Activated T-helper 1 cell treated with anti-CD3 and anti-CD28 coated beads, Interleukin-12 subunit alpha, Interleukin-12 subunit beta, Interleukin-2, Interleukin-4 antibody, amounts not matched to agents 30 ng/mL and 10 ng/mL and 1 ng/mL, durations not matched to agents 14 hours and 24 hours and 36 hours (primary cell): ENCODE measurements at places on chromosomes 5 and 9. TPM values are rescaled to one million over a fixed set of nuclear protein-coding genes. Genes with fewer than 3 reads are reported as not detected.

GRCh38 chr5:133610489-133611356 is 1.6 kb downstream of the FSTL4 start:
- no peak overlapping the region for H3K27ac ChIP-seq
- H3K36me3 ChIP-seq = peaks cover 2% of the 10 kb centered on the region
- peaks cover 71% of the 10 kb centered on the region for H3K27me3 ChIP-seq
- peaks cover 4% of the 10 kb centered on the region for H3K4me1 ChIP-seq

GRCh38 chr5:74544811-74545210 is 95.7 kb downstream of the ENC1 start:
- no peaks in the 10 kb centered on the region for H3K4me1 ChIP-seq
- no peaks in the 10 kb centered on the region for H3K36me3 ChIP-seq
- no peak overlapping the region for H3K4me3 ChIP-seq
- no peak for DNase-seq
- H3K27ac ChIP-seq = no peak overlapping the region

GRCh38 chr5:140136624-140137023 is 10.9 kb downstream of the IGIP start:
- no peaks in the 10 kb centered on the region for H3K36me3 ChIP-seq
- peaks cover 14% of the 10 kb centered on the region for H3K4me1 ChIP-seq
- H3K27ac ChIP-seq = no peak overlapping the region
- H3K27me3 ChIP-seq = peaks cover 17% of the 10 kb centered on the region
- no peak overlapping the region for H3K4me3 ChIP-seq

DNA sequence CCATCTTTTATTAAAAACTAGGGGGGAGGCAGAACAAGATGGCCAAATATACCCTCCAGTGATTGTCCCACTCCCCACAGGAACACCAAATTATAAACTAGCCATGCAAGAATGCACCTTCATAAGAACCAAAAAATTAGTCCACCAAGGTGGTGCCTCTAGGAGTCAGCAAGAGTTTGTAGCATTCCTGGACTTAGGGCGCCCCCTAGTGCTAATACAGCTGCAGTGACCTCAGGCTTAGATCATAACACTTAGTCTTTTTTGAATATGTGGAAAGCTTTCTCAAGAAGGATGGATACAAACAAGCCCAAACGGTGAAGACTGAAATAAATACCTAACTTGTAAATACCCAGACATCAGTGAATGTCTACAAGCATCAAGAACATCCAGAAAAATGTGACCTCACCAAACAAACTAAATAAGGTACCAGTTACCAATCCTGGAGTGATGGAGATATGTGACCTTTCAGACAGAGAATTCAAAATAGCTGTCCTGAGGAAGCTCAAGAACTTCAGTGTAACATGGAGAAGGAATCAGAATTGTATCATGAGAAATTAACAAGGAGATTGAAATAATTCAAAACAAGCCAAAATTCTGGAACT is 19.3 kb downstream of the PPIP5K2 start:
- peak; percentile 61 for DNase-seq
- H3K27me3 ChIP-seq = no peaks in the 10 kb centered on the region
- H3K4me1 ChIP-seq = peaks cover 5% of the 10 kb centered on the region
- no peak overlapping the region for H3K27ac ChIP-seq
- H3K4me3 ChIP-seq = no peak overlapping the region

DNA sequence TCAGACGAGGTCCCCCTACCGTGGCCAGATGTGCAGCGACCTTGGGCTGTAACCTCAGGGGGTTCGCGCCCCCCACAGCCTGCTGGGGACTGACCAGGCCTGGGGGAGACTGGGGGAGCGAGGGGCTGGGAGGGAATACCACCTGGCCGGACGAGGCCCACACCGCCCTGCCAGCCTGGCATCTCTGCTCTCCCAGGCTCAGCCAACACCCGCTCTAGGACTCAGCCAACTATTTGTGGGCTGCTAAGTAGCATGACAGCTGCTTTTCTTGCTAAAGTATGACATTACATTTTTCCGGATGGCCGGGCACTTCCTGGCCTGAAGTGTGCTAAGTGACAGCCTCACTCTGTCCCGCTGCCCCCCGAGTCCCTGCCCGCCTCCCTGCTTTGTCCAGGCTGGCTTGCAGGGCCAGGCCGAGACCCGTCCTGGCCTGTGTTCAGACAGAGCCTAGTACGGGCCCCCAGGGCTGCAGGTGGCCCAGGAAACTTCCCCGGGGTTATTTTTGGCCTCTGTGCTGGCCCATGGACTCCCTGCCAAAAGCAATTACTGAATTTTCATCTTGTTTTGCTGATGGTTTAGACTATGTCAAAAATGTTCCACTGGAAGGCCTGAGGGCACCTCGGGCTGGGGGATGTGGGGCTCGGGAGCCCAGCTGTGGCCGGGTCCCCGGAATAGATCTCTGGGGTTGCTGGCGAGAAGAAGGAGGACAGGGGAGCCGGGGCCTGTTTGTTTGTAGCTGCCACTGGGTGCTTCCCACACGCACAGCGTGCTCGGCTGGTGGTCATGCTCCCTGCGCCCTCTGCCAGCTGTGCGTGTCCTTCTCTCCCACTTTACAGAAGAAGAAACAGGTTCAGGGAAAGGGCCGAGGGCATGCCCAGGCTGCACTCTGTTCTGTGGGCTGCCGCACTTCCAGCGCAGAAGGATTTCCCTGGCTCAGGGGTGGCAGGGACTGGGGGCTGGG is 13.4 kb upstream of the SLC2A6 start:
- H3K36me3 ChIP-seq = no peaks in the 10 kb centered on the region
- no peak overlapping the region for H3K27ac ChIP-seq
- no peak for DNase-seq
- no peak overlapping the region for H3K4me3 ChIP-seq
- no peaks in the 10 kb centered on the region for H3K4me1 ChIP-seq

DNA sequence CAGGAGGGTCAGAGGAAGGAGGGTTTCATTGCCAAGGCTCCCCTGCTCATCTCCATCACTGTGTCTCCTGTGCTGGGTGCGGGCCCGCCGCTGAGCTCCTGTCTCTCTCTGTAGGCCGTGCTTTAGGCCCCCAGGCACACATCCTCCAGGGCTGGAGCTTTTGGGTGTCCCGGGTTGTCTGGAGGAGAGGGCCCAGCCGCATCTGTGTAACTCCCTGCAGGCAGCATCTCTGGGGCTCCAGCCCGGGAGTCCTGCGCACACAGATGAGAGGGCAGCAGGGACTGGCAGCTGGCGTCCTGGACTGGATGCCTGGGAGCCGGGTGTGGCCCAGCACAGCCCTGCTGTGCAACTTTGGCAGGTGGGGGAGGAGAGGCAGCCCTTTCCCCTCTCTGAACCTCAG is 40.2 kb downstream of the LRSAM1 start:
- no peak overlapping the region for H3K4me3 ChIP-seq
- peaks cover 12% of the 10 kb centered on the region for H3K36me3 ChIP-seq
- H3K27me3 ChIP-seq = no peaks in the 10 kb centered on the region
- H3K27ac ChIP-seq = no peak overlapping the region
- no peaks in the 10 kb centered on the region for H3K4me1 ChIP-seq
- DNase-seq = no peak

GRCh38 chr5:53820119-53820801 is 259.8 kb downstream of the NDUFS4 start:
- H3K36me3 ChIP-seq = no peaks in the 10 kb centered on the region
- H3K4me1 ChIP-seq = no peaks in the 10 kb centered on the region
- no peak overlapping the region for H3K4me3 ChIP-seq
- H3K27ac ChIP-seq = no peak overlapping the region

- no peaks in the 10 kb centered on the region for H3K4me1 ChIP-seq
- H3K27ac ChIP-seq = no peak overlapping the region
- no peak for DNase-seq
These were observed 351.3 kb downstream of the DRD1 start for GRCh38 chr5:175092691-175093090.

DNA sequence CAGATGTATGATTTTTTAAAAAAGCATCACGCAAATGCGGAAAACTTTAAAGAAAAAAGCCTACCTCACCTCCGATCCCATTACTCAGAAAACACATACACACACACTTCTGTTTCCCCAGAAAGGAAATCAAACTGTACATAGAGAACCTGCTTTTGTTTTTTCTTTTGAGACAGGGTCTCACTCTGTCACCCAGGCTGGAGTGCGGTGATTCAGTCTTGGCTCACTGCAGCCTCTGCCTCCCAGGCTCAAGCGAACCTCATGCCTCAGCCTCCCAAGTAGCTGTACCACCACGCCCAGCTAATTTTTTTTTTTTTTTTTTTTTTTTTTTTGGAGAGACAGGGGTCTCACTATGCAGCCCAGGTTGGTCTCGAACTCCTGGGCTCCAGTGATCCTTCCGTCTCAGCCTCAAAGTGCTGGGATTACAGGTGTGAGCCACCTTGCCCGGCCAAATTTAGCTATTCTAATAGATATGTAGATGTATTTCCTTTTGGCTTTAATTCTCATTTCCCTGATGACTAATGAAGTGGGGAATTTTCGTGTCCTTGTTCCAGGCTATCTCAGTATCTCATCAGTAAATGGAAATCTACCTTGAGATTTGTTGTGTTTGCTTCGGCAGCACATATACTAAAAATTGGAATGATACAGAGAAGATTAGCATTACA is 25.7 kb upstream of the EEIG1 start:
- peak overlapping the region; percentile 52 for H3K27ac ChIP-seq
- H3K4me3 ChIP-seq = no peak overlapping the region
- H3K27me3 ChIP-seq = peaks cover 5% of the 10 kb centered on the region
- no peak for DNase-seq
- H3K4me1 ChIP-seq = peaks cover 29% of the 10 kb centered on the region

- DNase-seq = no peak
- no peak overlapping the region for H3K4me3 ChIP-seq
- no peak overlapping the region for H3K27ac ChIP-seq
- H3K36me3 ChIP-seq = no peaks in the 10 kb centered on the region
These were observed 55.4 kb upstream of the RNF130 start for GRCh38 chr5:180126716-180127681.

DNA sequence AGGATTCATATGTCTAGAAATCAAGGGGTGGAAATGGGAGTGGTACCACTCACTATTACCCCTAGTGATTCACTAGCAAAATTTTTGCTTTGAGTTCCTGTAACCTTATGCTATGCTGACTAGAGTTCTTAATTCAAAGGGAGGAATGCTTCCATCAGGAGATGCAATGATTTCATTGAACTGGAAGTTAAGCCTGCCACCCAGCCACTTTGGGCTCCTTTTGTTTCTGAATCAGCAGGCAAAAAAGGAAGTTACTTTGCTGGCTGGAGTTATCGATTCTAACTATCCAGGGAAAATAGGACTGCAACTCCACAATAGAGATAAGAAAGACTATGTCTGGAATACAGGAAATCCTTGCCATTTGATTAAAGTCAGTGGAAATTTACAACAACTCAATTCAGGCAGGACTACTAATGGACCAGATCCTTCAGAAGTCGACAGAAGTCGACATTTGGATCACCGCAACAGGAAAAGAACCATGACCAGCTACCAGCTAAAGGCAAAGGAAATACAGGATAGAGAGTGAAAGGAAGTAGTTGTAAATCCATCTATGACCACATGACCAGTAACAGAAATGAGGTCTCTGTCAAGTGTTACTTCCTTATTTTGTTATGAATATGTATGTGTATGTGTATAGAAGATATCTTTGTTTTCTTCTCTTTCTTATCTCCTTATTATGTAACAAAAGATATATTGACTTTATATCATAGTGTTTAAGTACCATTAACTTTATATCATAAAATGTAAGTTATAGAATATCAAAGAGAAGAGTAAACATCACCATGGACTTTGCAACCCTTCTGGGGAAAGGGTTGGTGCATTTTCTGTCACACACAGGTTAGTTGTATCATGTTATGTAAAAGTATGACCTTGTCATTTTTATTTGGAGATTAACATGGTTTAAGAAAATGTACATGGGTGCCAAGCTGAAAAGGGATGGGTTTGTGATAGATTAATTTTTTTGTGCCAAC is 198.7 kb upstream of the HAPLN1 start:
- H3K36me3 ChIP-seq = no peaks in the 10 kb centered on the region
- H3K4me1 ChIP-seq = no peaks in the 10 kb centered on the region
- no peak overlapping the region for H3K27ac ChIP-seq
- no peak overlapping the region for H3K4me3 ChIP-seq
- H3K27me3 ChIP-seq = peaks cover 3% of the 10 kb centered on the region

GRCh38 chr5:177232761-177233160 is 70.8 kb downstream of the RAB24 start:
- peaks cover 17% of the 10 kb centered on the region for H3K4me1 ChIP-seq
- H3K36me3 ChIP-seq = peaks cover 24% of the 10 kb centered on the region
- H3K27ac ChIP-seq = no peak overlapping the region
- no peaks in the 10 kb centered on the region for H3K27me3 ChIP-seq
- no peak for DNase-seq

- H3K36me3 ChIP-seq = no peaks in the 10 kb centered on the region
- H3K4me3 ChIP-seq = no peak overlapping the region
- H3K27ac ChIP-seq = no peak overlapping the region
- H3K27me3 ChIP-seq = no peaks in the 10 kb centered on the region
- H3K4me1 ChIP-seq = no peaks in the 10 kb centered on the region
These were observed 405.4 kb downstream of the ZSWIM6 start for GRCh38 chr5:61737301-61737963.

- H3K27me3 ChIP-seq = no peaks in the 10 kb centered on the region
- H3K27ac ChIP-seq = peak overlapping the region; percentile 85
- peaks cover 43% of the 10 kb centered on the region for H3K4me1 ChIP-seq
- H3K4me3 ChIP-seq = peak overlapping the region; percentile 87
- H3K36me3 ChIP-seq = peaks cover 12% of the 10 kb centered on the region
These were observed 346 bp downstream of the ATOX1 start for GRCh38 chr5:151758141-151758429.

- no peak overlapping the region for H3K27ac ChIP-seq
- no peaks in the 10 kb centered on the region for H3K4me1 ChIP-seq
- H3K4me3 ChIP-seq = no peak overlapping the region
- peaks cover 15% of the 10 kb centered on the region for H3K27me3 ChIP-seq
These were observed 35.8 kb downstream of the MEGF10 start for GRCh38 chr5:127326431-127326830.

DNA sequence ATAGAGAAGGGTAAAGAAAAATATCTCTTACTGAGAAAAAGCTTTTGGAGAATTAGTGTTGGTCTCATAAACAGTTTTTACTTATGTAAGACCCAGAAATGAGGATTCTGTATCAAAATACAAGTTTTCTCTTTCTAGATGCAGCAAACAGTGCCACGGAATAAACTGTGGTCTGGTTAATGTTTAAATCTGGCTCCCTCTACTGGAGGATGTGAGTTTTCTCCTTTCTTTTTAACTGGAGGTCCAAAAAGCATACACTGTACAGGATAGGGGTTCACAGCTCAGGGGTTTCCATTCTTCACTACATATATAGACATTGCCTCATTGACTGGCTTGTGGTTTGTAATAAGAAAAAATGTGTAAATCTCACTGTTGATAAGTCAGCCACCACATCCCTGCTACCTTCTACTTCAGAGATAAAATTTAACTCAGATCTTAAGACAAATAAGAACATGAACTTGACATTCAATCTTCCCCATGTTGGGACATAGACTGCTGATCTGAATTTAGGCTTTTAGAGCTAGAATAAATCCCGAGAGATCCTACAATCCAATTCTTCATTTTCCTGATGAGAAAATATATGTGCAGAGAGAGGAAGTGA is 98.9 kb downstream of the CFAP95 start:
- H3K27ac ChIP-seq = no peak overlapping the region
- no peaks in the 10 kb centered on the region for H3K36me3 ChIP-seq
- no peak for DNase-seq
- H3K4me3 ChIP-seq = no peak overlapping the region
- no peaks in the 10 kb centered on the region for H3K4me1 ChIP-seq

- peaks cover 4% of the 10 kb centered on the region for H3K4me1 ChIP-seq
- no peaks in the 10 kb centered on the region for H3K36me3 ChIP-seq
- H3K4me3 ChIP-seq = no peak overlapping the region
- no peaks in the 10 kb centered on the region for H3K27me3 ChIP-seq
- no peak for DNase-seq
These were observed 94.9 kb upstream of the GRHPR start for GRCh38 chr9:37327553-37327952.

- DNase-seq = no peak
- H3K4me1 ChIP-seq = no peaks in the 10 kb centered on the region
- no peak overlapping the region for H3K27ac ChIP-seq
These were observed 229.5 kb downstream of the ARL15 start for GRCh38 chr5:54080831-54081230.

ANKRD18A gene
- 4.1 and 4.6 TPM in 2 replicates for total RNA-seq

FCN1 gene
- not detected in 2 replicates for total RNA-seq

PITX1 gene
- total RNA-seq = 0.71 and 1.1 TPM in 2 replicates

TRMO gene
- total RNA-seq = 13.1 and 14.5 TPM in 2 replicates

FREM1 gene
- not detected in 2 replicates for total RNA-seq

TAF11L10 gene
- total RNA-seq = not detected in 2 replicates
